ENCODE measurements at places on chromosomes 11 and 22.

GRCh38 chr11:121482231-121483129, 29.7 kb upstream of the SORL1-AS1 start:
- no peak for DNase-seq

- no peak for DNase-seq
Measured at GRCh38 chr11:58494101-58494500, 13.8 kb downstream of the OR5B21 start.

DNA sequence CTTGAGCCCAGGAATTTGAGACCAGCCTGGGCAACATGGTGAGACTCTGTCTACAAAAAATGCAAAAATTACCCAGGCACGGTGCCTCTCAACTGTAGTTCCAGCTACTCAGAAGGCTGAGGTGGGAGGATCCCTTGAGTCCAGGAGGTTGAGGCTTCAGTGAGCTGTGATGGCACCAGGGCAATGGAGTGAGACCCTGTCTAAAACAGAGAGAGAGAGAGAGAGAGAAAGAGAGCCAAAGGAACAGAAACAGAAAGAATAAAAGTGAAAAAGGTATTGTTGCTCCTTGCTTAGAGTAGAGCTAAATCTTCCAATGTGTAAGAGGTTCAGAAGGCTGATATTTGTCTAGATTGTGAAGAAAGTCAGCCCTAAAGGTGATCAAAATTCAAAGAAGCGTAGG, 8.9 kb upstream of the ETS1 start:
- DNase-seq = no peak

GRCh38 chr11:23099256-23099655, 239.0 kb upstream of the CCDC179 start:
- no peak for DNase-seq

- no peak for DNase-seq
Measured at GRCh38 chr11:15539645-15540044, 424.9 kb downstream of the INSC start.

- no peak for DNase-seq
Measured at GRCh38 chr22:36395055-36395849, 7.5 kb upstream of the MYH9 start.

GRCh38 chr11:10605941-10606381, 37.5 kb upstream of the LYVE1 start:
- DNase-seq = no peak

- DNase-seq = no peak
Measured at GRCh38 chr22:18929459-18929858, 6.6 kb downstream of the PRODH start.

DNA sequence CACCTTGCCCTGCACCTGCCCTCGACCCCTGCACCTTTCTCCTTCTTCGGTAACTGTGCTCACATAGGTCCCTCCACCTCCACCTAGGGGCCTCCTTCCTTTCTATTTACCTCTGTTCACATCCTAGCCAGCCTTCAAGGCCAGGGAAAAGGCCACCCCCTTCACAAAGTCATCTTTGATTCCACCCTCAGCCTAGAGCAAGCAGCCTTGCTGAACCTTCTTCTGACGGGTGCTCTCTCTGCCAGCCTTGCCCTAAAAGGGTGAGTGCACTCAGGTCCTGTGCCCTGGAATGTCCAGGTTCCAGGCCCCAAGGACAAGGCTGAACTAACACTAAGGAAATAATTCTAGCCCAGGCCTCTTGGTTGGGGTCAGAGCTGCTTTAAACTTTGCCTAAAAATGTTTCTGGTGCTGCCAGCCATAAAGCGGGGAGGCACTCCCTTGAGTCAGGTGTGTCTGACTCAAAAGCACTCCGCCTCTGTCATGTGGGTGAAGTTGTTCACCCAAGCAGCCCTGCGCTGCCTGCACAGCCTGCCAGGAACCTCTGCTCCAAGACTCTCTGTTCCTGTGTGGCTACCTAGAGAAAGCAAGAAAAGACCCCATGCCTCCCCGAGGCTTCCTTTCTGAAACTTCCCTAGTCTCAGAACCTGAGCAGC, 9.2 kb upstream of the FAM83F start:
- no peak for DNase-seq

DNA sequence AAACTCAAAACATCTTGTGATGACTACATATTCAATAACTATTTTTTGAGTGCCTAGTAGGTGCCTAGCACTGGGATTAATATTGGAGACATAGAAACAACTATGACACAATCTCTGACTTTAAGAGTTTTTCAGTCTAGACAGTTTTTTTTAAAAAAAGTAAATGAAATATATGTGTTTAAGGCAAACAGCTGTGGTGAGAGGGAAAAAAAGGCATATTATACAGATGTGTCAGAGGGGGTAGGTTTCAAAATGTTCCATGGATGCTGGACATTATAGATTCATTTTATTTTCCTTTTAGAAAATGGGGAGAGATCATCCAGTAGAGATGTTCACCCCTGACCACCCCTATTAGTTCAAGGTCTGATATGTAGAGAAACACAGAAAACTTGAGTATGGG, 90.8 kb downstream of the LUZP2 start:
- DNase-seq = no peak

- peak; percentile 24 for DNase-seq
Measured at GRCh38 chr11:123061403-123062157, at the start of gene HSPA8. TSS of gene HSPA8 (minus strand) at chr11:123062136. CDS start at chr11:123061324, 812 bp downstream.

GRCh38 chr11:69382131-69383128, 88.5 kb downstream of the MYEOV start:
- peak; percentile 83 for DNase-seq

GRCh38 chr11:6062691-6063358, 32.3 kb upstream of the OR56A1 start:
- no peak for DNase-seq

DNA sequence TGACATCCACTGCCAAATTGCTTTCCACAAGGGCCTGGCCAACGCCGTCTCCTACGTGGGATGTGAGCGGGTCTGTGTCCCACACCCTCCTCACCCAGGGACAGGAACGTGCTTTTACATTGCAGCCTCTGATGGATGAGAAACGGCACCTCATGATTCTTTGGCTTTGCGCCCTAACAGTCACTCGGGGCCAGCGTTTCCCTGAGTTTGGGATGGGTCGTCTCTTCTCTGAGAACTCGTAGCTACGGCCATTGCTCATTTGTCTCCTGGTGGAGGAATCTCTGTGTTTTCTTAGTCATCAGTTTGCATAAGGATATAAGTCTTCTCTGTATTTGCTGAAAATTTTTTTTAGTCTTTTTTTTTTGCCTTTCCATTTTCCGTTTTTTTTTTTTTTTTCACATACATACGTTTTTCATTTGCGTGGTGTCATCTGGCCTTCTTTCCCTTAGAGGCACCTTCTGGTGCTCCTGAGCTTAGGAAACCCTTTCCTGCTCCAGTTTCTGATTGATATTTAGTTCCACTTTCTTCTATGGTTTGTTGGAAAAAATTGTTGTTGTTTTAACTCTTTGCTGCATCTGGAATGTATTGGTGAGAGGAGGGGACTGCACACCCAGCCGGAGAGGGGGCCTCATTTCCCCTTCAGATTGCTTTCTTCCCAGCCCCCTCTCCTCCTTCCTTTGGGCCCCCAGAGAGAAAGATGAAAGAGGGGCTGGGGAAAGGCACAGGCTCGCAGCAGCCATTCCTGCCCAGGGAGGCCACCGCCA, 12.0 kb downstream of the TNNT3 start:
- no peak for DNase-seq

- DNase-seq = no peak
Measured at GRCh38 chr11:118264569-118265465, 720 bp upstream of the MPZL2 start.

Measured in NCI-H2171 treated with DMSO at 0.1 percent for 48 hours (cell line).